ENCODE measurements at places on chromosomes 4 and X.

- no peaks in the 10 kb centered on the region for H3K36me3 ChIP-seq
- no peaks in the 10 kb centered on the region for H3K27me3 ChIP-seq
- no peak overlapping the region for H3K4me3 ChIP-seq
- no peak overlapping the region for H3K27ac ChIP-seq
These were observed 41.8 kb upstream of the RLIM start for GRCh38 chrX:74656079-74656745.

GRCh38 chr4:147683188-147683591 lies 773 bp downstream of the PRMT9 start:
- H3K27ac ChIP-seq, result peak overlapping the region; percentile 77
- no peaks in the 10 kb centered on the region for H3K36me3 ChIP-seq
- H3K27me3 ChIP-seq, result no peaks in the 10 kb centered on the region
- no peak for DNase-seq
- H3K4me3 ChIP-seq, result peak overlapping the region; percentile 54

GRCh38 chr4:99863804-99864203 lies 30.4 kb downstream of the LAMTOR3 start:
- H3K36me3 ChIP-seq, result no peaks in the 10 kb centered on the region

- H3K4me3 ChIP-seq, result no peak overlapping the region
- no peaks in the 10 kb centered on the region for H3K27me3 ChIP-seq
- H3K27ac ChIP-seq, result no peak overlapping the region
- H3K4me1 ChIP-seq, result no peaks in the 10 kb centered on the region
- H3K36me3 ChIP-seq, result no peaks in the 10 kb centered on the region
These were observed 30.9 kb downstream of the GATB start for GRCh38 chr4:151729731-151730559.

DNA sequence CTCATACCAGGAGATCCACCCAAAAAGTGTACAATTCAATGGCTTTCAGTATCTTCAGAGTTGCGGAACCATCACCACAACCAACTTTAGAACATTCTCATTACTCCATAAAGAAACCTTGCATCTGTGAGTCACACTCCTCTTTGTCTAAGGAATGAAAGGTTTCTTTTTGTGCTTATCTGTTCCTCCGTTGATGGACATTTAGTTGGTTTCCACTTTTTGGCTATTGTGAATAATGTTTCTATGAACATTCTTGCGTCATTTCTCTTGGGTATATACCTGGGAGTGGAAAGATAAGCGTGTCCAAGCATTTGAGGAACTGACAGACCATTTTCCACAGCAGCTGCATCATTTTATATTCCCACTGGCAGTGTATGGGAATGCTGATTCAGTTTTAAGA lies 10.6 kb downstream of the FAM184B start:
- no peaks in the 10 kb centered on the region for H3K4me1 ChIP-seq
- no peaks in the 10 kb centered on the region for H3K36me3 ChIP-seq
- H3K4me3 ChIP-seq, result no peak overlapping the region

GRCh38 chr4:47349326-47349725 lies 114.2 kb downstream of the COMMD8 start:
- H3K36me3 ChIP-seq, result no peaks in the 10 kb centered on the region
- H3K4me3 ChIP-seq, result no peak overlapping the region
- no peaks in the 10 kb centered on the region for H3K4me1 ChIP-seq
- DNase-seq, result no peak

DNA sequence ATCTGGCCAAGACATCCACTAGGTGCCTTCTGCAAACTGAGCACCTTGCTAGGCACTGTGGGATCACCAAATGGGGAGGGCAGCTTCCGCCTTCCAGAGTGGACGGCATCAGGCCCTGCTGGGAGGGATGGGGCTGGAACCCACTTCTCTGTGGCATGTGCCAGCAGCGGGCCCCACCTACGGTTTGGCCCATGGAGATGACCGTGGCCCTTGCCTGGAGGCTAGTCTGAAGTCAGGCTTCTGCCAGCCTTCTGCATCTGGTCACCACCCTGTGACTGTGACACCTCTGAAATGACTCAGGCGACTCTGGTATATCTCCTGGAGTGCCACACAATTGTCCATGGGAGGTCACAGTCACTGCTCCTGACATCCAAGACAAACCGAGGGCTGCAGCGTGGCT lies 7.2 kb downstream of the SSR4 start:
- no peaks in the 10 kb centered on the region for H3K27me3 ChIP-seq
- no peak overlapping the region for H3K4me3 ChIP-seq
- H3K27ac ChIP-seq, result no peak overlapping the region
- no peaks in the 10 kb centered on the region for H3K4me1 ChIP-seq
- no peaks in the 10 kb centered on the region for H3K36me3 ChIP-seq

- H3K27ac ChIP-seq, result no peak overlapping the region
- H3K4me3 ChIP-seq, result no peak overlapping the region
- no peaks in the 10 kb centered on the region for H3K27me3 ChIP-seq
- H3K4me1 ChIP-seq, result no peaks in the 10 kb centered on the region
- no peaks in the 10 kb centered on the region for H3K36me3 ChIP-seq
- no peak for DNase-seq
These were observed 869.6 kb downstream of the CCSER1 start for GRCh38 chr4:90996813-90997212.

- H3K27ac ChIP-seq, result no peak overlapping the region
- no peak overlapping the region for H3K4me3 ChIP-seq
- no peaks in the 10 kb centered on the region for H3K27me3 ChIP-seq
- H3K4me1 ChIP-seq, result no peaks in the 10 kb centered on the region
- no peak for DNase-seq
These were observed 979.7 kb downstream of the RAPGEF2 start for GRCh38 chr4:160082432-160083207.

DNA sequence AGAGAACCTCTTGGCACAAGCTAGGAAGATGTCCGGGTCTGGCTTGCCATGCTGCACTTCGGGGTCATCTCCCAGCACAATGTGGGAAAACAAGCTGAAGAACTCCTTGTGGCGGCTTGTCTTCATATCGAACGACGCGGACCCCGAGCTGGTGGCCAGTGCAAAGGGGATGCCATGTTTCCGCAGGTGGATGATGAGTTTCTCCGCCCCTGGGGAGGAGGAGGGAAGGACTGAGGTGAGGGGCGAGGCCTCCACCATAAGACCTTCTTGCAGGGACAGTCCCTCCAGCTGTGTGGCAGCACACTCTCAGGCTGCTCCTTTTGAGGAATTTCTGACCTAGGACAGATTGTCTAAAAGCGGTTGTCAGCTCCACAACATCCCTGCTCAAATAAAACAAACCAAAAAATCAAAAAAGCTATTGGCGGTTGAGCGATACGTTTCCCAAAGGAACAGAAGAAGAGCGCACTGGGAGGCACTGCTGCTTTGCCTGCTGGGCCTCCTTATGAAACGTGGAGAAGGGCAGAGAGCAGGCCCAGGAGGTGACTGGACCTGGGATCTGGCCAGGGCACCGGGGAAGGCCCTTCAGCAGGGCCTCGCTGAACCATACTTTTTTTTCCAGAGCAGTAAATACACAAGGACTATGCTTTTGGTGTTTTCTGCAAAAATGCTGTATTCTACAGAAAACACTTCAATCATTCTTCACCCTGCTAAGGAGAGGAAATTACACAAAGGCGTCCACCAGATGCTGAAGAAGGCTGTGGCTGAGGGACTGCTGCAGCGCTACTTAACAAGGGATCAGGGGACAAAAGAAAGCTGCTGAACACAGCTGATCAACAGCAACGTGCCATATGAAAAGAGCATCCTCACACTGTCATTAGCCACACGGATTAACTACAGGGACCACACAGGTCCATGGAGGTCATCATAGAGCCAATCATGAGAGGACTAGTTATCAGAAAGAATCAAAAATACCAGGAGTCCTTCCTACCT lies 70.0 kb upstream of the STS start:
- no peak overlapping the region for H3K4me3 ChIP-seq
- H3K4me1 ChIP-seq, result no peaks in the 10 kb centered on the region
- no peaks in the 10 kb centered on the region for H3K27me3 ChIP-seq
- no peak overlapping the region for H3K27ac ChIP-seq
- H3K36me3 ChIP-seq, result no peaks in the 10 kb centered on the region
- no peak for DNase-seq

DNA sequence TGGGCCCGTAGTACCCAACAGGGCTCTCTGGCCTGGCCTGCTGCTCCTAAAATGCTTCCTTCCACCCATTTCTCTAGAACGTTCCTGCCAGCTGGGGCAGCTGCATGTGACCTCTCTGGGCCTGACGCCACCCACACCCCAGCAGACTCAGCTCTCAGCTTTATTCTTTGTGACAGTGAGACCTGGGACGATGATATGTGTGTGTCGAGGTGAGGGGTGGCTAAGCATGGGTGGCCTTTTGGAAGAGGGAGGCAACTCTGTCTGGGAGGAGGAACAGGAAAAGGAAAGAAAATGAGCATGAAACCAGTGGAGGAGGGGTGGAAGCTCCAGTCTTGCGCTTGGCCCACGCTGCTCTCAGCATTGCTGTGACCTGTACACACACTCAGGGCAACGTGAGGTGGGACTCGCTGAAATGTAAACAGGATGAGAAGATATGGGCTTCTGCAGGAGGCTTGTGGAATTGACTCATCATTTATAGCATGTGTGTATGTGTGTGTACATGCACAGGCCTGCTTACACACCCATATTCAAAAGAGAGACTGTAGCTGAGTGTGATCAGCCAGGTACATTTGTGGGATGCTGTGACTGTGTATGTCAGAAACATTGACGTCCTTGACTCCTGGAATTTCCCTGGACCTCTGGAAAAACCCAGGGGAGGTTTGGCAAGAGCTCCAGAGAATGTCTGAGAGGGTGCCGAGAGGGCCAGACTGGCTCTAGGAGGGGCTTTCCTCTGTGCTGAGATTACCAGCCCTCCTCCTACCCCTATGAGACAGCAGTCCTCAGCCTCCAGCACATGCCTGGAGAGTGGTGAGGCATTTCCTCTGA lies 137.9 kb downstream of the PJA1 start:
- no peak for DNase-seq
- H3K27ac ChIP-seq, result peak overlapping the region; percentile 19
- no peaks in the 10 kb centered on the region for H3K36me3 ChIP-seq

All from prostate gland (tissue), 2 donors.